ENCODE measurements at places on chromosomes 2 and 18.
A peak's percentile ranks its signal among the peaks of the same experiment; 100 is the strongest.

GRCh38 chr2:240131941-240132650 lies 4.0 kb downstream of the COPS9 start:
- DNase-seq, result no peak

DNA sequence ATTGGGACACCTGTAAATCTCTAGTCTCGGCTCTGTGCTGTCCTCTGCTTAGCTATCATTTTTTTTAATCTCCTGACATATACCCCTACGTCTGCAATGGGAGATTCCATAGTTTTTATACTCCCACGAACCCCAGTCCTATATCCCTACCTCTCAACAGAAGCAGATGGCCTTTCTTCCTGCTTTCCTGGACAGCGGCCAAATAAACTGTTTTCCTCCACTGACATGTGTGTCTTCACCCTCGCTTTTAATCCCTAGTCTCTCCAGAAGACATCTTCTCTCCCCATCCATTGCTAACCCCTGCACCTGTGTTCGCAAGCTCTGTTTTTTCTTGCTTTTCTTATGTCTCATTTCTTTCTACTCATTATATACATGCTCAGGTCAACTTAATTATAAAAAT lies 395.4 kb downstream of the EPHA4 start:
- DNase-seq, result no peak

DNA sequence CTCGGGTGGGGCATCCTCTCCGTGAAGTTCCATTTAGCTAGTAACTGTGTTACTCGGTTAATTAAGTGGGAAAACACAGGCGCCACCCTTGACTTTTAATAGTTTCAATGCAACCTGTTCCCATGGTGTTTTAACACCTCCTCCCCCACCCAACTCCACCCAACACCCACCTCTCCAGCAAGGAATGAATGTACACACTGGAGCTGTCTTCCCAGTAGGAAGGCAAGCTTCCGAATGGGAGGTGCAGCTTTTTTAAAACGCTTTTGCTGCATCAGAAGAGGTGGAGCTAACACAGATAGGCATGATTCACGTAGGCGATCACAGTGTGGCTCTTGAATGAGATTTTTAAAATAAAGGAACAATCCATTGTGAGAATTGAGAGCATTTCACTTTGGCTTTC lies 73.8 kb upstream of the AGAP1 start:
- DNase-seq, result no peak

- DNase-seq, result no peak
Observed at GRCh38 chr2:152200101-152200500, 24.5 kb upstream of the STAM2 start.

DNA sequence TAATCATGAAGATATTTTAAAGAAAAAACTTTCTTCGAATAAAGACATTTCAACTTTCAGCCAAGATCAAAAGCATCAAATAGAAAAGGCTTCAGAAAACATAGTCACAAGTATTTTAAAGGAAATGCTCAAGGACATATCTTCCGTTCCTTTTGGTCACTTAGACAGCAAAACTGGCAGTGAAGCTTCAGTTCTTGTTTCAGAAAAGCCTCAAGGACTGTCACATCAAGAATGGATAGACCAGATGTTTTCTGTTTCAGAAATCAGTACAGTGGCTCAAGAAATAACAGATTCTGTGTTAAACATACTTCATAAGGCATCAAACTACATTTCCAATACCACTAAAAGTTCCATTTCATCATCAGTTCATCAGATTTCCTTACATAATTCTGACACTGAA lies 51.8 kb downstream of the FSIP2 start:
- no peak for DNase-seq

- no peak for DNase-seq
Observed at GRCh38 chr2:227860221-227860641, 11.2 kb upstream of the DAW1 start.

- DNase-seq, result no peak
Observed at GRCh38 chr2:157055660-157056199, 201.8 kb upstream of the GALNT5 start.

DNA sequence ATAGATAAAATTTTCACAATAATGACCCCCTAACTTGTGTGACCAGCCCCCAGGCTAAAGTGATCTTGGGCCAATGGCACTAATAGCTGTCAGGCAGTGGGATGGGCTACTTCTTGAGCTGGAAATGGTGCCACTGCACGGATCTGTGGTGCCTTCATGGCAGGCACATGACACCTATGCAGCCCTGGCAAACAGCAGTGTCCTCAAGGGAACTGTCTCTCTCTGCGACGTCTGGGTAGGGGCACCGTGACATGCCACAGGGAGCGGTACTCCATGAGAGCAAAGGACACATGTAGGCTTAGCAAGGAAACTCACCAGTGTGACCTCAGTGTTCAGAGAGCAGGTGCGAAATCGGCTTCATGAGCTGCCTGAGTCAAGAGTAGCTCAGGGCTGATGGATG lies 161.7 kb upstream of the TWIST2 start:
- DNase-seq, result no peak

DNA sequence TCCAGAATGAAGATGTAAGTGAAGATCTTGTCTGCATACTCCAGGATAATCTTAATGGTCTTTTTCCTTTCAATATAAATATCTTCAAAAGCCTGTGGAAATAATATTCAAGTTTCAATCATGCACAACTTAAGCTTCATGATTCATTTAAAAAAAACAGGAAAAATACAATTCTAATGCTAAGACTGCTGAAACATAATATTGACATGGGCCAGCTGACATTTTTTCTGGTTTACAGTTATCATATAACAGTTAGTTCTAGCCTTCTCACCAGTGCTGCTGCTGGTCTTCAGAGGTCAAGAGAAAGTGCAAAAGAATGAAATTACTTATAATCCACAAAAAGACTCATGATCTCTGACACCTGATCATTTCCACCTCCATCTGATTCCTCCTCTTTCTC lies 110.4 kb upstream of the SCN1A start:
- no peak for DNase-seq

DNA sequence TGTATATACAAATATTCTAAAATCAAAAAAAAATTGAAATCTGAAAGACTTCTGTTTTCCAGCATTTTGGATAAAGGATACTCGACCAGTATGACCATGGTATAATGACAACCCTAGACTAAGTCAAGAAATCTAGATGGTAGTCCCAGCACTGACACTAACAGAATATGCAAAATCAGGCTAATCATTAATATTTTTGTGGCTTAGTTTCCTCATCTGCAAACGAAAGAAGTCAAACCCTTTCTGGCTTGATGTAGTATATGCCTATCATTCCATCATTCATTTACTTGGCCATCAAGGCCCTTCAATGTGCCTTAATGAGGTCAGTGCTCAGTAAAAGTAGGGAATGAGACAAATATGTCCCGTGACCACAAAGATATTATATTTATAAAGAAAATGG lies 83.5 kb downstream of the NCKAP5 start:
- no peak for DNase-seq

DNA sequence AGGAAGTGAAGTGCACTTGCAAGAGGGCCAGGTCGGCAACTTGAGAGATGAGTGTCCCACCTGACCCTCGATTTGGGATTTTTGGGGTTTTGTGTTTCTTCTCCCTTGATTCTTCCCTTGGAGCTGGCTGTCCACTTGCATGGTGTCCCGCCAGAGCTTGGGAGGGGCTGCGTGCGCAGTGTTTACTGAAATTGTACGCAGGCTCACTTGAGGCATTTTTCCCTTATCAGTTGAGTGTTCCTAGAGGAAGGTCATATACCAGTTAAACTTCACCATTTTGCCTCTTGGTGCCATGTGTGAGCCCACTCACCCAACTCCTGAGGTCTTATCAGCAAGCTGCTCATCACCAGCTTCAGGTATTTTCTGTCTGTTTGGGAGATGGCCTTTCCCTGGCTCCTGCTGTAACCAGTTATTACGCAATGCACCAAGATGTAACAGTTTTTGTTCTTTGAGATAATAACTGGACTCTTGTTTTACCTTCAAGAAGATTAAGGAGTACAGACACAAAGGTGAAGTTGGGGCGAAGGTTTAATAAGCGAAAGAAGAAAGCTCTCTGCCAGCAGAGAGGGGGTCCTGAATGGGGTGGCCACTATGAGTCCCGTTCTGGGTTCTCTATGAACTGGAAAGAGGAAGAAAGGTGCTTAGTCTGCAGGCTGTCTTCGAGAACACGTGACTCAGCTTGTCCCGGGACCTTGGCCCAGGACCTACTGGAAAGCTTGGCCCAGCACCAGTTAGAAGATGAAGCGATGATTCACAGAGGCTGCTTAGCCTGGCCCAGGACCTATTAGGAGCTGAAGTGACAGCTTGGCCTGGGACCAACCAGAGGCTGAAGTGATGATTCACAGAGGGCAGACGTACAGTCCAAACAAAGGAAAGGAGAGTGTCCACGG lies 21.5 kb upstream of the TXNL4A start:
- DNase-seq, result no peak

- DNase-seq, result no peak
Observed at GRCh38 chr2:8821276-8822217, 15.9 kb downstream of the KIDINS220 start.

DNA sequence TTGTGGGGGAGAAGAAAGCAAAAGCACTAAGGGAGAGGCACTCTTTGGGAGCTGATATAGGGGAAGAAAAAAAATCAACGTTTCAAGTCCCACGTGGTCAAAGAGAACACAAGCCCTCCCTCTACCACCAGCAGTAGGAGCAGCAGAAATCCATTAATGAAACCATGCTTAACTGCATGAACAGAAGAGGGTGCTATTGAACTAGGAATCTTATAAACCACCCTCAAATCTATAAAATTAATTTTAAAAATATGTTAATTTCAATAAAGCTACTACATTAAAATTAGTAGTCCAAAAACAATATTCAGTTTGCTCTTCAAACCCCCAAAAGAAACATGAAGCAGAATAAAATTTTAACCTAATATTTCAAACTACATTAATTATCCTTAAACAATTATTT lies 147.8 kb downstream of the TMEM18 start:
- DNase-seq, result no peak

- no peak for DNase-seq
Observed at GRCh38 chr2:10499911-10500521, 51.9 kb upstream of the ODC1 start.

GRCh38 chr2:18814387-18814786 lies 225.0 kb upstream of the NT5C1B start:
- DNase-seq, result no peak

- DNase-seq, result no peak
Observed at GRCh38 chr2:77768508-77768907, 246.3 kb upstream of the LRRTM4 start.

- DNase-seq, result no peak
Observed at GRCh38 chr2:216650626-216651257, 17.5 kb downstream of the IGFBP2 start.

- DNase-seq, result no peak
Observed at GRCh38 chr18:28718696-28719095, 541.8 kb upstream of the CDH2 start.

GRCh38 chr18:79748321-79749180 lies 49.2 kb upstream of the KCNG2 start:
- no peak for DNase-seq

- DNase-seq, result peak; percentile 54
Observed at GRCh38 chr2:129923265-129924091, 56.0 kb upstream of the RAB6C start.

DNA sequence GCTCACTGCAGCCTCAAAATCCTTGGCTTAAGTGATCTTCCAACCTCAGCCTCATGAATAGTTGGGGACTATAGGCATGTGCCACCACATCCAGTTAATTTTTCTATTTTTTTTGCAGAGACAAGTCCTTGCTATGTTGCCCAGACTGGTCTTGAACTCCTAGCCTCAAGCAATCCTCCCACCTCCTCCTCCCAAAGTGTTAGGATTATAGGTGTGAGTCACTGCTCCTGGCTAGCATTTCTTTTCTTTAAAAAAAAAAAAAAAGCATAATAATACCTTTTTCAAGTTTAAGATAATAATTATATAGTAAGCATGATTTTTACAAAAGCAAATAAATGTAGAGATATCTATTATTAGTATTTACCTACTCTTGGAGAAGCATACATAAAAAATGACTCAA lies 36.1 kb downstream of the PPP4R1 start:
- no peak for DNase-seq

DNA sequence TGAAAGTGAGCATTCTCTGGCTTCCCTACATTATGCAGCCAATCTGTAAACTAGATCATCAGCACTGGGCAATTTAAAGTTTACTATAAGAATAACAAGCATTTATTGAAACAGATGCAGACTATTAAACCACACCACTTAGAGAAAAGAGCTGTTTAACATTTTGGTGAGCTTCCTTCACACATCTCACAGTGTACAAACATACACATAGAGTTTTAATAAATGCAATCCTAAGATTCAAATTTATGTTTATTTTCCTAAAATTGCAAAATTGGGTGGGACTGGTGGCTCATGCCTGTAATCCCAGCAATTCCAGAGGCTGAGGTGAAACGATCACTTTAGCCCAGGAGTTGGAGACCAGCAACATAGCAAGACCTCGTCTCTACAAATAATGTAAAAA lies 199.3 kb downstream of the SH3BP4 start:
- no peak for DNase-seq

DNA sequence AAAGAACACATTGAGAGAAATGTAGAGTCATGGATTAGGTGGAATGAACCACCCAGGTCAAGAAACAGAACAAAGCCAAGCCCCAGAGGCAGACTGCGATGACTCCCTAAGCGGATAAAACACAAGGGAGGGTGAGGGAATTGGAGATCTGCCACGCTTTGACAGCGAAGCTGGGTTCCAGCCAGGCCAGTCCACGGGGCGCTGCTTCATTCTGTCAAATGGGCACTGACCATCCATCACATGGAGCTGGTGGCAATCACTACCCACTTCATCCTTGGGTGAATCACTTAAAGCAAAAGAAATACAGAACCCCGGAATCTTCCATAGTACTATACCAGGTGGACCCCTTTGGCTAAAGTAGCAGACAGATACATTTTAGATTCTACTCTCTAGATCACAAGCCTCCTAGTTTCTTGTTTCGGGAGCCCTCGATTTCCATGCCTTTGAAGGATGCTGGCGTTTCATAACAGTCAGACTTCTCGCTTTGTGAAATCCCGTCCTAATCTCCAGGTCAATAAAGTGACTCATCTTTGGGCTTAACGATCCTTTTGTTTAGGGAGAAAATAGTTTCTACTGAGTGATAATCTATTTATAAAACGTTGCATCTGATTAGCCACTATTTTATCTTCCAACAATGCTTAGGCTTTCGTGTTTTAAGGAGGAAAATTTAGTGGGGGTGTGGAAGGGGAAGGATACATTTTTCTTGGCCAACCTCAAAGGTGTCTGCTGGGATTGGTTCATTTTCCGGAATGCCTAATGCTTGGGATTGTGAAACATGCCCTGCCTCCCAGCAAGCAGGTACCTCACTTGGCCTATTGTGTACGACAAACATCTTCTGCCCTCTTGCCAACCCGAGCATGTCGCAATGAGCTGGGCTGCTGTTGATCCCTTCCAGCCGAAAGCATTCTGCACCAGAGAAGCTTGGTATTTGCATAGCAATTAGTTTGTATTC lies 44.1 kb upstream of the HDAC4 start:
- DNase-seq, result no peak

- no peak for DNase-seq
Observed at GRCh38 chr2:172242961-172243360, 140.3 kb upstream of the DLX2 start.

GRCh38 chr18:6648581-6648980 lies 80.9 kb upstream of the ARHGAP28 start:
- DNase-seq, result no peak

- no peak for DNase-seq
Observed at GRCh38 chr2:102895376-102895775, 133.5 kb downstream of the TMEM182 start.
